ENCODE measurements at places on chromosomes 5 and 9. TPM values are rescaled to one million over a fixed set of nuclear protein-coding genes. Genes with fewer than 3 reads are reported as not detected.

- no peak for DNase-seq
These were observed 41.7 kb upstream of the NSMF start for GRCh38 chr9:137500666-137501397.

- no peak for DNase-seq
These were observed 266.1 kb downstream of the ZSWIM6 start for GRCh38 chr5:61598126-61598525.

Gene KCNIP1
- total RNA-seq = not detected

DNA sequence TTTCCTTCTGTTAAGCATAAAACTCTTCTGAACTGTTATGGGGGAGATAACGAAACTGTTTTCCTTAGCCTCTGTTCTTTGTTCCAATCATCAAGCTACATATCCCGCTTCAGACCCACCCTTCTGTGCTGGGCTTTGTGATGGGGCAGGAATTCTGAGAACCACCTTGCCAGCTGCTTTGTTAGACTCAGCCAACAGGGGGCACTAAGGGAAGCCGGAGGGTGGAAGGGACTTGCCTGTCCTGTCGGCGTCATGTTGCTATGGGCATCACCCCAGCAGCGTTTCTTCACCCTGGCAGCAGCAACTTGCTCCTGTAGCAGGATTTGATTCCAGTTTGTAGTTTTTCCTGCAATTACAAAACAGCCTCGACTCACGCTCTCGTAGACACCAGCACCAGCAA is 169.1 kb downstream of the CAAP1 start:
- DNase-seq = peak; percentile 72

DNA sequence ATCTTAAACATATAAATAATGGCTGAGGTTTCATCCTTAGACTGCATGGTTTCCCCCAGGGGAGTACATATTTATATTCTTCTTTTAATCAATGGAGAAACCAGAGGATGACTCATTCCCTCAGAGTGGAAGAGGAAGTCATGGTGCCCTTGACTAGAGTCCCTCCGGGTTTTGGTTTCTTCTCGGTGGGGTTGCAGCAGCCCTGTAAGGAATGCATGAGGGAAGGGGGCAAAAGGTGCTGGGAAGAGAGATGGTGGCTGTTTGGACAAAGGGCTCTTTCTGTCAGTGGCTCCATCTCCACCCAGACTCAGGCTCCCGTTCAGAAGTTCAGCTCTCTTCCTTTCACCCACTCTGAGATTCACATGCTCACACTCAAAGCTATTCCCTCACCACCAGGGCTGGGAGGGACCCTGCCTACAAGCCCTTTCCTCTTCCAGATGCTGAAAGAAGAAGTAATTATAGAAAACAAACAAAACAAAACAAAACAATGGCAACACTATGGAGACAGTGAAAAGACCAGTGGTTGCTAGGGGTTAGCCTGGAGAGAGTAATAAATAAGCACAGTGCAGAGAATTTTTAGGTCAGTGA is 129.8 kb upstream of the IL12B start:
- peak; percentile 32 for DNase-seq

Gene CYLC2
- total RNA-seq = not detected

Gene HK3
- not detected for total RNA-seq

Gene ABCA1
- total RNA-seq = 0.15 TPM

Gene SV2C
- not detected for total RNA-seq

DNA sequence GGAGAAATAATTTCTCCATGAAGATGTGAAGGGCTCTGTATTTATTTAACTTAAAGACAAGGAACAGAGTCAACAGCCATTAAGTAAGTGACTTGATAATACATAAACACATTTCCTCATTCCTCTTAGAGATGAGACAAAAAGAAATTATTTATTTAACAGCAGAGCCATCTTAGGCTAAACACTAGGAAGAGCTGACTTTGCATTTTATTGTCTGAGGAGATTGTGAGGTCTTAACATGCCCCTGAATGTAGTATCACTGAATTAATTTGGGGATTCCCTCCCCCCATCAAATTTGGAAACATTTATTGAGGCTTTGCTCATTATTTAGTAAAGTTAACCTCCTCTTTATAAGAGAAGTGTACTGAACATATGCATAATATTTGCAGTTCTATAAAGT is 35.2 kb downstream of the TAS2R1 start:
- DNase-seq = no peak

Gene PAEP
- total RNA-seq = not detected

Gene COL27A1
- total RNA-seq = 1.3 TPM

GRCh38 chr5:167488371-167488770 is 803.1 kb upstream of the WWC1 start:
- DNase-seq = no peak

- DNase-seq = peak; percentile 14
These were observed 116.8 kb upstream of the COX7C start for GRCh38 chr5:86500947-86501346.

Gene MARCOL
- not detected for total RNA-seq

Gene P4HA2
- total RNA-seq = 91.1 TPM

- DNase-seq = no peak
These were observed 65.2 kb downstream of the XRCC4 start for GRCh38 chr5:83142526-83142925.

Gene OR1J2
- total RNA-seq = not detected

Gene DDX4
- not detected for total RNA-seq

DNA sequence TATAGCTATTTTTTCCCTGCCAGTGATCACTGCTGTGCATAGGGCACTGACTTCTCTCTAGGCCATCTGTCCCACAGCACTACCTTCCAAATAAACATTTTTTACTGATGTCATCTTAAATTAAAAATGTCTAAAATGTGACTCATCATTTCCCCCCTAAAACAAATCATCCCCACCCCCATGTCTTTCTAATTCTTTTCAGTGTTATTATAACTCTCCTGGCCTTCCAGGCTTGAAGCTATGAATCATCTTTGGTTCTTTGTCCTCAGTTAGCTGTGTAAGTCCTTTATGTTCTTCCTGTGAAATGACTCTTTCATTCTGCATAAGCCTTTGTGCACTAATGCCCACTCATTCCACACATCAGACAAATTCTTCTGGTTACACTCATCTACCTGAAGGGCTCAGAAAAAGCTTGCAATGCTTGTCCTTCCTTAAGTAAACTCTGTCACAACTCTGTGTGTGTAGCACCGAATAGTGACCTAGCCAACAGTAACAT is 78.1 kb downstream of the CFAP95 start:
- peak; percentile 77 for DNase-seq

DNA sequence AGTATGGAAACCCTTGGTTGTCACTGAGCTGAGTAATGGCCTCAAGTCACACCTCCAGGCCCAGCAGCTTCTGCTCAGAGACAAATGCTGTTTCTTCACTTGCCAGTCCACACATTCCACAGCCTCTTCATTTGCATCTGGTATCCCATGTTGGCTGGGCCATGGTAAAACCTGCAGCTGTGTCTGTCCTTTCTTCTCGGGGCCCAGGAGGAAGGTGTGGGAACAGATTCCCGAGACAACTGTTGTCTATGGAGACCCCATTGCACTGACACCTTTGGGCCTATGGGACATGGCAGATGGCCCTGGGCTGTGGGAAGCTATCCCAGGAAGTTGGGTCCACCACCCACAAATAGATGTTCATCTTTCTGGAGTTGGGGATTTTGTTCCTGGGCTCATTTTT is 85.1 kb downstream of the MACROH2A1 start:
- no peak for DNase-seq

DNA sequence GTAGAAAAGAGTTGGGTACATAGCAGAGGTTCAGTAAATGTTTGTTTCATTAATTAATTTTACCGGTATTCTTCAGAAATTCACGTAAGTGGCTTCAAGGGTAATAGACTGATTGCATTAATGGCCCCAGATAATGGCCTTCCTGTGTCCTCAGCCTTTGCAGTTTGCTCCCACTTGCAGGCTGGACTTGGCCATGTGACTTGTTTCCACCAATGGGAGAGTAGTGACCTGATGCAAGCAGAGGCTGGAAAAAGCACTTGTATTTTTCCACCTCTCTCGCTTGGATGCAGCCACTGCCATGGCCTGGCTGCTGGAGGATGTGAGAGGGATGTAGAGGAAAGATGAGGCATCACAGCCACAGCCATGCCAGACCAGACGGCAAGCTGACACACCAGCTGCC is 480.9 kb downstream of the CDK5RAP2 start:
- no peak for DNase-seq

DNA sequence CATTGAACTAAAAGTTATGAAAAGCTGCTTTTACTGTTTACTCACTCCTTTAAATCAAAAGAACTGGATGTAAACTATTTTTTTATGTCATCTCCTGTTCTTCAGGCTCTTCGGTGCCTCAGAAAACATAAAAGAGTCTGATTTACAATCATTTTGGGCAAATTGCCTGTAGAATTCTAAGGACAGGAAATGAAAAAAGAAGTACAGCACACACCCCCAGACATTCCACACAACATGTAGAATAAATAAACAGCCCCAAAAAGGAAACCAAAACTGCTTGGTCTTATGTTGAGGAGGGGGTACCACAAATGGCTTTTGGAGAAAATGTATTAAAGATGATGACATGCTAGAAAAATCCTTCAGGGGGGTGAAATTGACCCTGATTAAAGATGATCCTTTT is 57.2 kb downstream of the ITGA1 start:
- DNase-seq = no peak

DNA sequence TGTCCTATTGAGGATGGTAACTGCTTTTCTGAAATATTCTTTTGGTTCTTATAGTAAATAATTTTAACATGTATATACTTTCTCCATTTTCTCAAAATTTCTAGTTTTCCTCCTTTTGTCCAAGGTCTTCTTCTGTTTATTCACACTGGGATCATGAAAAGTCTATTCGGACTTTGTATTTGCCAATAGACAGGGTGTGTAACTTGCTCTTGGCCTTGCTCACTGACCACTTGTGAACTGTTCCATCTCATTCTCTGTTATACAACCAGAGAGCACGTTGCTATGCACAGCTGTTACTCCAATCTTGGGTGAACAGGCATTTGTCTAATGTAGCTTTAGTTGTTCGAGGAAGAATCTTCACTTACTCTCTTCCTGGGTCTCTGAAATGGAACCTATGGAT is 388.9 kb downstream of the SH3GL2 start:
- DNase-seq = no peak

Gene PCDHB7
- total RNA-seq = 0.29 TPM

GRCh38 chr5:135458921-135459331 is 6.8 kb upstream of the TIFAB start:
- DNase-seq = peak; percentile 80

GRCh38 chr9:77743386-77743785 is 95.3 kb upstream of the GNA14 start:
- no peak for DNase-seq

DNA sequence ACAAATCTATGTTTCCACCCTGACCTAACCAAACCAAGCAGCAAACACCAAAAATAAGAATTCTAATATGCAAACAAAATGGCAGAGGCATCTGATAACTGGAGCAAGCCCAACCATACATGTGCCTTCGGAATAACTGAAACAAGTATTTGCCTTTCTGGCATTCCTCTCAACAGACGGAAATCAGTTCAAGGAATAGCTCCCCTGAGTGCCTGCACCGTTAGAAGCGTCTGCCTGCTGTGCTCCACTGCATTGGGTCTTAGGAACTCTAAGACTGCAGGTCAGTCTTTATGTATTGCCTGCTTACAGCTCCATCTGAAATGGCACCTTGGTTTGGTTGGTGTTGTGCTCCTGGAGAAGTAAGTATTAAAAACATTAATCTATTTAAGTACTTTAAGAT is 98.5 kb downstream of the MRPS27 start:
- no peak for DNase-seq

Gene GRXCR2
- not detected for total RNA-seq

DNA sequence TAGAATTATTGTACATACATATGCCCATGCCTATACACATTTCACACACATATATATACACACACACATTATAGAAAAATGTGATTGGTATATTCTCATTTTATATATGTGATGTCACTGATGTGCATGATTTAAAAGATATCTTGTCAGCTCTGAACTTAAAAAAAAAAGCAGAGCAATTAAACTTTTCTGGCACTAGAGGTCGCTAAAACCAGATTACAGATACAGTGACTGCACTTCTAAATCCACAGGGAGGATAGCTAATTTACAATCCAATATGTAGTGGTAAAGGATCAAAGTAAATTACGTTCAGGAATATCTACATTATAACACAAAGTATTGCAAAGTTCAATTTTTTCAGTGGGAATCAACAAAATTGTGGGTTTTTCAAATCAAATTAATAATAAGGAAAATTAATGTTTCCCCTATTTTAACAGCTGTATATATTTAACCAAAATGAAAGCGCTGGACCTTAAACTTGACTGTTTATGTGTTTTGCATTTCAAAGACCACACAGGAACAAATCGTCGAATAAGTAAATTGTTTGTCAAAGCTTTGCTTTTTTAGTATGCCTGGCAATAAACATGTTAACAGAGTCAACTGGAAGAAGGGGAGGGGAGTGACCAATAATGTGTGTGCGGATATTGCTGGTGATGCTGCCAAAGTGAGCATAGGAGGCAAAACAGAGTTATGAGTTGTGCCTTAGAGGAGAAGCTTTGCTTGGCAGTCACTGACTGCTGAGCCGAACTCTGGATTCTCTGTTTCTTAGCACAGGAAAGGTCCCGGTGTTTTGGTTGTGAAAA is 1201.4 kb upstream of the C9orf72 start:
- peak; percentile 54 for DNase-seq

Gene FCN1
- not detected for total RNA-seq

DNA sequence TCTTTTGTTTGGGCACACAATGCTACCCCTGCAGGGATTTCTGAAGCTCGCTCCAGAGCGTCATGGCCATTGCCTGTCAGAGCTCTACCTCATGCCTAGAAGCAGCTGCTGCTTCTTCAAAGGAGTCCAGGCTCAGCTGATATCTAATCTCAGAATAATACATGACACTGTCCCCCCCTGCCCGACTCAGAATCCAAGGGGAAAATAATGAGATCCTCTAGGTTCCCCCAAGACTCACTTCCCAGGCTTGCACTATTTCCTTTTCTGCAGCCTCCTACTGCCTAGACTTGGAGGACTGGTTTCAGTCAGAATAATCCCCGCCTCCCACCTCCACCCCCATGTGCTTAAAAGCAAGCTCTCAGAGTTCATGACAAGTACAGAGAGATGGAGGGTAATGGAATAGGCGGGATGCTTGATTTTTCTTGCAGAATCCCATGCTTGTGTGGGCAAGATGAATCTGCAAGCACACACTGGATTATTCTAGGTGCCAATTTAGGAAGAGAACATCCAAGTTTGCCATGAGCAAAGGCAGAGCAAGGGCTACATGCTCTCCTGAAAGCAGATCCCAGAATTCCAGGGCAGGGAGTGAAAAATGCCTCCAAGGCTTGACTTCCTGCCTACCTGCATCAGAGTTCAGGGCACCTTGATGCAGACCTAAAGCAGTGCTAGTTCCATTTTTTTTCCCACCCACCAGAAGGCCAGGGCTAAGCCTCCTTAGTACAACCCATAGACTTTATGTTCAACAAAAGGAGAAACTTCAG is 97.4 kb upstream of the IFNK start:
- DNase-seq = peak; percentile 42

GRCh38 chr5:107296572-107296971 is 374.2 kb downstream of the EFNA5 start:
- no peak for DNase-seq

Gene PPP2CA
- 317 TPM for total RNA-seq

GRCh38 chr5:23977997-23978396 is 470.6 kb downstream of the PRDM9 start:
- peak; percentile 8 for DNase-seq
